CD4-positive, alpha-beta memory T cell (primary cell): ENCODE measurements at places on chromosomes 4 and X. TPM values are rescaled to one million over a fixed set of nuclear protein-coding genes. Genes with fewer than 3 reads are reported as not detected.

DNA sequence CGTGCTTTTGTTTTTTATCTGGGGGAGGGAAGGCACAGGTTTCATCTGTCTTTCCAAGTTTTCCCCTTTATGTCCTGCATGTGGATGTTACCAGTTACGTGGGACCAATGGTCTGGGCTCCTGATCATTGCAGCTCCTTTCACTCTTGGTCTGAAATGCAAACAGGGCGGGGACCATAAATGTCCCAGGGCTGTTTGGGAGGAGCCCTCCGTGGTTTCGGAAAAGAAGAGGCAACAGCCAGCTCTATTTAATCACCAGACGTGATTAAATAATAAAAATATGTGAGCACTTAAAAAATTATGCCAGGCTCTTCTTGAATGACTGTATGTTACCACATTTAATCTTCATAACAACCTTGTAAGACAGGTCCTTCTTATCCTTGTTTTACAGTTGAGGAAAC lies 30.8 kb upstream of the C1GALT1C1 start:
- no peak for DNase-seq
- no peak overlapping the region for H3K27ac ChIP-seq
- no peaks in the 10 kb centered on the region for H3K36me3 ChIP-seq
- no peak overlapping the region for H3K4me3 ChIP-seq

DNA sequence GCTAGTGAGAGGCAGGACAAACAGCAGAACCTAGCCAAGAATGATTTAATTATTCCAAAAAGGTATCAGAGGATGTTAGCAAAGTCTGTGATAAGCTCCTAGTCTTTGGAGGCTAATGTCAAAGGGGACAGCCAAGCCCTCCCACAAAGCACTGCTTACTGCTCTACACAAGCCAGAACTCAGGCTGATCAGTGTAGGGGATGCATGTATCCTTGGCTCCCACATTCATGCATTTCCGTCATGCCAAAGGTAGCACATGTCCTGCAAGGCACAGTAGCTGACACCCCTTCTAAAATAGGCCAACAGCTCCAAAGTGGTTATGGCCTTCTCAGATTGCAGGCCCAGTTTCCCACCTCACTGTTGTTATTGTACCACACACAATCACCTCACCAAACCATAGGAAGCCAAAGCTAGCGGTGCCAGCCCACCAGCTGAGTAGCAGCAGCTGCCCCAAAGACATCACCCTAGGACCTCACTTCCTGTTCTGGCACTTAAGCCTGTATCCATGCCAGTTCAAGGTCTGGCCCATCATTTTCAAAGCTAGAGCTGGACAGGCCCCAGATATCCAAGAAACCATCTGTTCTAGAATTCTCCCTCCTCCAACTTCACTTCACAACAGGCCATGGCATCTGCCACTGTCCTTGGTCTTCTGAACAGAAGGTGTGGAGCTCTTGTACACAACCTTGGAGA lies 40.9 kb downstream of the TSPAN5 start:
- H3K27me3 ChIP-seq: no peaks in the 10 kb centered on the region
- no peak overlapping the region for H3K27ac ChIP-seq
- H3K4me3 ChIP-seq: no peak overlapping the region

- peaks cover 3% of the 10 kb centered on the region for H3K4me1 ChIP-seq
- H3K4me3 ChIP-seq: no peak overlapping the region
- no peaks in the 10 kb centered on the region for H3K27me3 ChIP-seq
- no peak for DNase-seq
- no peaks in the 10 kb centered on the region for H3K36me3 ChIP-seq
- H3K27ac ChIP-seq: no peak overlapping the region
Observed at GRCh38 chr4:173247321-173247720, 78.7 kb downstream of the GALNT7 start.

GRCh38 chr4:129583868-129584267 lies 487.9 kb downstream of the C4orf33 start:
- no peaks in the 10 kb centered on the region for H3K36me3 ChIP-seq
- no peak for DNase-seq
- H3K4me1 ChIP-seq: no peaks in the 10 kb centered on the region
- no peak overlapping the region for H3K4me3 ChIP-seq

DNA sequence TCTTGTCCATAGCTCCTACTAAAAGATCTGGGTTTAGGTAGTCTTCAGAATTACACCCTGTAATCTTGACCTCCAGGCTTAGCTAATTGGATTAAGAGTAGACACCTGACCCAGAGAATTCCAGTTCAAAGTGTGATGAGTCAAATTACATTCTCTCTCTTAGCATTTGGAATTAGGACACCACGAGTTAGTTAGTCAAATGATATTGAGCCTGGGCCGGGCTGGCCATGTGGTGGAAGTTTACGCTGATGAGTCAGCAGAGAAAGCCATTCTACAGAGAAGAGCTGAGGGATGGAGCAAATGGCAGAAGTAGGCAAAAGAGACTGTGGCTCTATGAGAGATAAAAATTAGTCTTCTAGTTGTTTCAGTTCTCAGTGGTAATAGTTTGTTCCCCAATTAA lies 31.1 kb downstream of the CEP44 start:
- H3K36me3 ChIP-seq: peaks cover 12% of the 10 kb centered on the region
- H3K4me3 ChIP-seq: no peak overlapping the region
- no peaks in the 10 kb centered on the region for H3K4me1 ChIP-seq
- no peaks in the 10 kb centered on the region for H3K27me3 ChIP-seq

DNA sequence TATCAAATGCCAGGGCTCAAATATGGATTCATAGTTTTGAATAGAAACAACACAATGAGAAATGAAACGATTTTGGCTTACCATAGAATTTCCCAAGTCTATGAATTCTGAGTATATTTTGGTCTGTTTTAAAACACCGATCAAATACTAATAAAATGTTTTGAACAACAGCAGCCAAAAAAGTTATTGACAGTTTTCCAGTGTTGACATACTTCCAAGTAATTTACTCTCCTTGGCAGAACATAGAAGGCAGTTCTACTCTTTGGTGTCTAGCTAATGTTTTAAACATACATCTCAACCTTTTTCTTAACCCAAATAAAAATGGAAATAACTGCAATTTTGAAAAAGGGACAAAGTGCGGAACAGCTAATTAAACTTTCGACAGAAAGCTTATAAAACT lies 1419.8 kb downstream of the ADGRL3 start:
- H3K27ac ChIP-seq: no peak overlapping the region
- no peaks in the 10 kb centered on the region for H3K36me3 ChIP-seq
- no peak overlapping the region for H3K4me3 ChIP-seq
- no peaks in the 10 kb centered on the region for H3K4me1 ChIP-seq
- H3K27me3 ChIP-seq: no peaks in the 10 kb centered on the region
- DNase-seq: no peak

GRCh38 chr4:150224896-150225591 lies 146.8 kb downstream of the DCLK2 start:
- DNase-seq: no peak
- no peak overlapping the region for H3K27ac ChIP-seq
- H3K36me3 ChIP-seq: no peaks in the 10 kb centered on the region
- H3K4me1 ChIP-seq: no peaks in the 10 kb centered on the region
- H3K4me3 ChIP-seq: no peak overlapping the region

GRCh38 chr4:53169695-53170617 lies 195.9 kb downstream of the SCFD2 start:
- H3K27ac ChIP-seq: no peak overlapping the region
- H3K4me3 ChIP-seq: no peak overlapping the region
- peaks cover 5% of the 10 kb centered on the region for H3K4me1 ChIP-seq

DNA sequence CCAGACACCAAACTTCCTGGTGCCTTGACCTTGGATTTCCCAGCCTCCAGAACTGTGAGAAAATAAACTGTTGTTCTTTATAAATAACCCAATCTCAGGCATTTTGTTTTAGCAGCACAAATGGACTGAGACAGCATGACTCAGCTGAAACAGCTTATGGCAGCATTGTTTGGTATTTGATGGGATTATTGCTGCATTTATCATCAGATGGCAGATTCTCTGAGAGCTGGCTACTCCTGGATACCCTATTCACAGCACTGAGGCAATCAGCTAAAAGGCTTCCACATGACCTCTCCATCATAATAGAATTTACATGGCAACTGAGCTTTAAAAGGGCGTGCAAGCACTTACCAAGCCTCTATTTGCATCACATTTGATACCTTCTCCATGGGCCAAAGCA lies 623.1 kb upstream of the CPEB2 start:
- H3K27me3 ChIP-seq: no peaks in the 10 kb centered on the region
- H3K36me3 ChIP-seq: no peaks in the 10 kb centered on the region
- no peaks in the 10 kb centered on the region for H3K4me1 ChIP-seq
- H3K4me3 ChIP-seq: no peak overlapping the region
- no peak for DNase-seq
- H3K27ac ChIP-seq: no peak overlapping the region

GRCh38 chr4:176034936-176035335 lies 30.7 kb upstream of the WDR17 start:
- no peaks in the 10 kb centered on the region for H3K36me3 ChIP-seq
- H3K4me1 ChIP-seq: no peaks in the 10 kb centered on the region
- no peak overlapping the region for H3K27ac ChIP-seq
- no peak for DNase-seq

DNA sequence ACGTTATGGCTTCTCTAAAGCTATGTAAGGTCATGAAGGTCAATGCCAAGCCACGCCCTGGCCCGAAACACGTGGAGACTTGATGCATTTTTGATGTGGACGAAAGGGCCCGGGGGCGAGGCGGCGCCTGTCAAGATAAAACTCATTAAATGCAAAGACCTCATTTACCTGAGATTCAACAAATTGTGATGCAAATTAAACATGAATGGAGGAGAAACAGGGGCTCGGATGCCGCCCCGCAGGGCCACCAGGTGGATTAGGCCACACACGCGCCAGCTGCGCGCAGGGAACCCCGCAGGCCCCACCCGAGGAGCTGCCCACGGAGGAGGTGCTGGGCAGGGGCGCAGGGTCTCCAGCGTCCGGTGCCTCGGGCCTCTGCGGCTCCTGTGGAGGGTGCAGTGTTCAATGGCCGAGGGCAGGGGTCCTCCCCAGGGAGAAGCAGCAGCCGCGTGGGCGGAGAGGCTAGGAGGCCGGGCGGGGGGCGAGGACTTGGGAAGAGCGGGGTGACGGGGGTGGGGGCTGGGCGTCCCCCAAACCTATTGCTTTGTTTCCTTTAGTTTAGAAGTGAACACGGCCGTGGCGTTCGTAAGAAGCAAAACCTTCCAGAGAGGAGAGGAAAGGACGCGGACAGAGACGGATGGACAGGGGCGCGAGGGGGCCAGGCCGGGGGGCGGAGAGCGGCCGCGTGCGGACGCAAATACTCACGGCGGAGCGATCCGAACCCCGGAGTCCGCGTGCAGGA lies 40.4 kb downstream of the CPLX1 start:
- no peak overlapping the region for H3K27ac ChIP-seq
- peaks cover 12% of the 10 kb centered on the region for H3K27me3 ChIP-seq
- H3K36me3 ChIP-seq: no peaks in the 10 kb centered on the region
- DNase-seq: no peak
- H3K4me1 ChIP-seq: peaks cover 34% of the 10 kb centered on the region

DNA sequence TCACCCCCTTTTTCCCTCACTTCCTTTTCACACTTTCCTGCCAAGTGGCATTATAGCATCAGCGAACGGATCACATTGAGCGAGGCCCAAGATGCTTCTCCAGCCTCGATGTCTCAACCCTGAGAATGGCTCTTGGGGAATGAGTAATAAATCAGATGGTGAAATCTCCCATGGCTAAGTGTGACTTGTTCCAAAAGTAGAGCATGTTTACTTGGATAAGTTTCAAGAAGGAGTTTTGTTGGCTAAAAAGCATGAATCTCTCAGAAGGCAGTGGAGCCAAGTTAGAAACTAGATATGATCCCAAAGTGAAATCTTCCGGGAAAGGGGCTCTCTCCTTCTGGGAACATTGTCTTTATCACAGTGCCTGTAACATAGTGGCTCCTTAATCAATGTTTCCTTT lies 316.3 kb downstream of the CAMK2D start:
- H3K27me3 ChIP-seq: no peaks in the 10 kb centered on the region
- no peak overlapping the region for H3K27ac ChIP-seq
- no peaks in the 10 kb centered on the region for H3K36me3 ChIP-seq
- no peak overlapping the region for H3K4me3 ChIP-seq
- H3K4me1 ChIP-seq: no peaks in the 10 kb centered on the region
- DNase-seq: no peak

- H3K4me1 ChIP-seq: no peaks in the 10 kb centered on the region
- no peak overlapping the region for H3K27ac ChIP-seq
- DNase-seq: no peak
- H3K36me3 ChIP-seq: no peaks in the 10 kb centered on the region
- no peaks in the 10 kb centered on the region for H3K27me3 ChIP-seq
- H3K4me3 ChIP-seq: no peak overlapping the region
Observed at GRCh38 chr4:90027565-90027964, 99.6 kb upstream of the CCSER1 start.

- no peaks in the 10 kb centered on the region for H3K36me3 ChIP-seq
- no peaks in the 10 kb centered on the region for H3K27me3 ChIP-seq
- DNase-seq: no peak
- no peak overlapping the region for H3K4me3 ChIP-seq
- no peaks in the 10 kb centered on the region for H3K4me1 ChIP-seq
- no peak overlapping the region for H3K27ac ChIP-seq
Observed at GRCh38 chr4:152344001-152344400, 191.9 kb downstream of the FBXW7 start.

DNA sequence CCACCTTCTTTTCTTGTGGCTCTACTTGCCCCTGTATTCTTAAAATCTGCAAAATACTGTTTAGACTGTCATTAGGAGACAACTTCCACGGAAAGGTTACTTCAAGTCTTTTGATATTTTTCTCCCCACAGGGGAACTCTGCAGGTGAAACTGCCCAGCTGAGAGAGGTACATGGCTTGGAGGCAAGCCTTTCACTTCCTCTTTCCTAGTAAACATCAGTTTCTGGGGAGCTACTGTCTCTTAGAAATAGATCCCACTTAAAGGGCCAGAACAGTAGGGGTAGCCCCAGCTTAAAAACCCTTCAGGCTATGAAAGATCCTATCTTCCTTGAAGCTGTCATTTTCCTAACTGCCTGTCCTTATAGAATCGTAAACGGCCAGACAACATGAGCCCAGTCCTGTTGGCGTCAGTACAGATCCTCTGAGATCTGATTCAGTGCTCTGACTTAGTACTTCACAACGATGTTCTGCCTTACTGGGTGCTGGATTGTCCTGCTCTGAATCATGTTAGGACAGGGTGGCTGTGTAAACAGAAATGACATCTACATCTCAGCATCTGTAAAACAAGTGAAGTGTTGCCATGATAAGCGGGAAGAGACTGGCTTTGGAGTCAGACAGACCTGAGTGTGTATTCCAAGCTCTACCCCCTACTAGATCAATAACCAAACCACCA lies 102.1 kb downstream of the ITIH6 start:
- no peaks in the 10 kb centered on the region for H3K4me1 ChIP-seq
- no peaks in the 10 kb centered on the region for H3K36me3 ChIP-seq
- no peak overlapping the region for H3K4me3 ChIP-seq
- no peak for DNase-seq

DNA sequence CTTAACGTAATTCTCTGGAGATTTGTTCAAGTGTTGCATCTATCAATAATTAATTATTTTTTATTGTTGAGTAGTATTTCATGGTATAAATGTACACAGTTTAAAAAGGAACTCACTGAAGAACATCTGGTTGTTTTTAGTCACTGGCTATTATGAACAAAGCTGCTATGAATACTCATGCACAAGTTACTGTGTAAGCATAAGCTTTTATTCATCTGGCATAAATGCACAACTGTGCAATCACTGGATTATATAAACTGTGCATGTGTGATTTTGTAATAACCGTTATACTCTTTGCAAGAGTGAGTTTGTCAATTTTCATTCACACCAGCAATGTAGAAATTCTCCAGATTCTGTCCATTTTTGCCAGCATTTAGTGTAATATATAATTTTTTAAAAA lies 43.8 kb upstream of the UBQLN2 start:
- no peak overlapping the region for H3K27ac ChIP-seq
- no peak overlapping the region for H3K4me3 ChIP-seq
- no peaks in the 10 kb centered on the region for H3K27me3 ChIP-seq
- H3K4me1 ChIP-seq: no peaks in the 10 kb centered on the region
- no peaks in the 10 kb centered on the region for H3K36me3 ChIP-seq

RAB33B gene
- polyA plus RNA-seq: 9.4 TPM

SORBS2 gene
- not detected for polyA plus RNA-seq

CSN3 gene
- not detected for polyA plus RNA-seq

ATOH1 gene
- polyA plus RNA-seq: not detected

CCSER1 gene
- polyA plus RNA-seq: 0.47 TPM
